Activated gamma-delta T cell treated with Interleukin-2 at 50 U/mL for 16 hours (primary cell): ENCODE measurements at places on chromosomes 11 and 22.

DNA sequence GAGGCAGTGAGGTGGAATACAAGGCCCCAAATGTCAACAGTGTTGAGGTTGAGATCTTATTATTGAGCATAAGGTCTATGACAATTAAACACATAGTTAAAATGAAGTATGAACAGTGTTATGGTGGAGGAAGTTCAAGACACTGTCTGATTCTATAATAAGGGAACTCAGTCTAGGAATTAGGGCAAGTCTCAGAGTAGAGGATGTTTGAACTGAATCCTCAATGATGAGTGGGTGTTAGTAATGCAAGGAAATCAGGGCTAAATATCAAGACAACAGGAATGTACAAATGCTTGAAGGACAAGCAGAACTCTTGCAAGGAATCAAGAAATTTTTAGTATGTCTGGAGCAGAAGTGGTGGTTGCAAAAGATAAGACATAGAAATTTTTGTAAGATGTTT lies 53.0 kb downstream of the CWC15 start:
- DNase-seq: no peak

- DNase-seq: no peak
Observed at GRCh38 chr22:41668971-41669911, 19.4 kb downstream of the SNU13 start.

- DNase-seq: no peak
Observed at GRCh38 chr22:49693848-49694247, 133.8 kb downstream of the BRD1 start.

DNA sequence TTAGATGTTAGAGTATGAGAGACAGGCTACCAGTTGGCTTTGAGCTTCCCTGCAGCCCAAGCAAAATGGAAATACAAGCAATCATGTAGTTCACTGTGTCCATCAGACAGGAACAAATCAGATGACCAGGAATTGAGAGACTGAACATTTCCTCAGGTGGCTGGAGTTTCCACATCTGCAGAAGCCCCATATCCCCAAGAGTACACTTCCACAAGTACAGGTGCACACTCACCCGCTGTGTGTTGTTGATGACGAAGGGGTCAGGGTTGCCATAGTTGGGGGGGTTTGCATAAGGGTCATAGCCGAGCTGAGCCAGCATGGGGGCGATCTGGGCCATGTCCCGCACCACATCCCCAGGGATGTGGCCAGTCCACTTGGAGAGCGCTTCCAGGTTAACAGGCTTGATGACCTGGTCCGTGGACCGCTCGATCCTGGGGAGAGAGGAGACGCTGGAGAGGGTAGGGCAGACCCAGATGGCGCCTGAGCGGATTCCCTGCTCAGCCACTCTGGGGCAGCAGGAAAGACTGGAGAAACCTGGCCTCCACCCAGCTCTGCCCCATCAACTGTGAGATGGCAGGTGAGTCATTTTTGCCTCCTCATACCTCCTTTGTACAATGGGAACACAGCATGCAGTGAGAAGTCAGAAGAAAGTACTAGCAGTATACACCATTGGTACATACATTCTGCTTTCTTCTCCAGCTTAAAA lies 23.9 kb upstream of the TFIP11 start:
- DNase-seq: no peak

- no peak for DNase-seq
Observed at GRCh38 chr11:118139578-118139977, 13.0 kb downstream of the SCN4B start.

- DNase-seq: no peak
Observed at GRCh38 chr11:34749666-34750659, 129.1 kb downstream of the EHF start.

DNA sequence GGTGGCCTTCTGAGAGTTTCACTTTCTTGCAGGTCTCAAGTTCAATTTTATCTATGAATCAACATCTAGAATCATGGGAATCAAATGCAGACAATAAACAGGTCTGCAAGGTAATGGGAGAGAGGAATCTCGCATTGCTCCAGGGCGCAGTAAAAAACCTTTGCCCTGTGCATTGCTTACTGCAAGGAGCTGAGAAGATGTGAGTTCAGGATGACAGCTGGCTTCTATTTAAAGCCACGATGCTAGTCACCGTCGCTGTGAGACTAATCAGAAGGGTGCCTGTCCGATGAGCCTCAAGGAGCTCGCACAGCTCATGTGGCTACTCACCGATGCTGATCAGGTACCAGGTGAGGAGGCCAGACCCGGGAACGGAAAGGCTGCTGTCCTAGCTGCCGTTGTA lies 30.2 kb upstream of the APOA1 start:
- DNase-seq: no peak

GRCh38 chr11:108364159-108364558 lies 103.2 kb downstream of the C11orf65 start:
- no peak for DNase-seq
